ENCODE measurements at places on chromosomes 1 and 21.

DNA sequence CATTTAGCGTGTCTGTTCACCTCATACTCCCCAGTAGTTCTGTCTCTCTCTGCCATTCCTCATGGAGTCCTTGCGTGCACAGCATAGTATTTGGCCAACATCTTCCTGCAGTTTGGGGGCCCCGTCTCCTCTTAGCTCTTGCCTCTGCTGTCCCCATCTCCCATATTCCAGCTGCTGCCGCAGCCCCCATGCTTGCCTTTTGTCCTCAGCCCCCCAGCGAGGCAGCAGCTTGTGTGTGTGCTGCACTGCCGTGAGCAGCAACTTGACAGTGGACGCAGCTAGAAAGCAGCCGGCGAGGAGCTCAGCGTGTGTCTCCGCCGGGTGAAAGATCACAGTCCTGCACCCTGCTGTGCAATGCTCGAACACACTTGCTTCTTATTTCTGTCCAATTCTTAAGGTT, 164.2 kb upstream of the COL6A1 start:
- DNase-seq: no peak

GRCh38 chr21:30391492-30392025, 4.3 kb upstream of the KRTAP13-1 start:
- DNase-seq: no peak

- no peak for DNase-seq
Observed at GRCh38 chr1:3988431-3988830, 88.4 kb upstream of the C1orf174 start.

DNA sequence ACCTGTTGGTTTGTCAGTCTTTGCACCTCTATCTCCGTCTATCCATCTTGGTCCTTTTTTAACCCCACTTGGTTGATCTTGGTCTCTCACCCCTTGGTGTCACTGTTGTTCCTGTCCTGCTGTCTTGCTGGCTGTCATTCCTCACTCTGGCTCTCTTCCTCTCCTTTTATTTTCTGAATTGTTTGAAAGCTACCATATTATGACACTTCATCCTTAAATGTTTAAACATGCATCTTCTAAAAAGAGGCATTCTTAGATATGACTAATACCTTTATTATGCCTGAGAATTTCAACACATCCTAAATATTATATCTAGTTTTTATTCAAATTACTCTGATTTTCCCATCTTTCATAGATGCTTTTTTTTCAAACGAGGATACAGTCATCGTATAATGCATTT, 37.0 kb downstream of the BACH1 start:
- no peak for DNase-seq

DNA sequence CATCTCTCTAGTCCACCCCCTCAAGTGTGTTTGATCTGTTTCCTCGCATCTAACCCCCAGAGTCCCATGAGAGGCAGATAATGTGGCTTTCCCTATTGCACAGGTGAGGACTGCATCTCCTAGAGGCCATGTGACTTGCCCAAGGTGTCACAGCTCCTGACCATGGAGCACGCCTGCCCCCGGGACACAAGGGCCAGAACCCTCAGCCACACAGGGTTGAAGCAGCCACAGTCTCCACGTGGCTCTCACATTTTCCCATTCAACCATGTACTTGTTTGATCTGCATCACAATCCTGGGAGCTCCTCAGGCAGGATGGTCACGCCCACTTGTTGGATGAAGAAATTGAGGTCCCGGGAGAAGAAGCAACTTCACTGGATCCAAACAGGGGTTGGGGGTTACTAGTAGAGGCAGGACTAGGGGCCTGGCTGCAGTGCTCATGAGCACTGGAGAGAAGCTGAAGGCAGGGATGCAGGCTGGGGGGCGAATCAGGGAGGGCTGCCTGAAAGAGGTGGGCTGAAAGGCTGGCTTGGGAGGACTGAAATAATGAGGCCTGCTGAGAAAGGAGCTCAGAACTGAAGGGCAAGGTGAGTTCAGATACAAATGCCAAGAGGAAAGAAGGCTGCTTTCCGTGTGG, 207.9 kb downstream of the PTPRU start:
- DNase-seq: no peak

- no peak for DNase-seq
Observed at GRCh38 chr1:229434641-229435051, 752 bp upstream of the ACTA1 start.

DNA sequence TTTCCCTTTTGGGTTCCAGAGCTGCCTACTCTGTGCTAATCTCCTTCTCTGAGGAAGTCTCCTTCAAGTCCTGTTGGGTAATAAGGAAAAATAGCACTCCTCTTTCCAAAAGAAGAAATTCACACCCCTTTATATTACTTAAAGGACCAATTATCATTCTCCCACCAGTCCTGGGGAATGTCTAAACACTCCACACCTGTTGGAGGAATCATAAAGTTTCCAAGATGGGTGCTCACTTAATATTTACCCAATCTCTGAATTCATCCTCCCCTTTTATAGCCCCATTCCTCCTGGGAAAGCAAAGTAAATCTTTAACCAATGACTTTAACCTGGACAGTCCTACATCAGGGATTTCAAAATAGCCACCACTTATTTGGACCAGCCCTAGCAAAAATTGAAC, 873.1 kb downstream of the KCNT2 start:
- no peak for DNase-seq

DNA sequence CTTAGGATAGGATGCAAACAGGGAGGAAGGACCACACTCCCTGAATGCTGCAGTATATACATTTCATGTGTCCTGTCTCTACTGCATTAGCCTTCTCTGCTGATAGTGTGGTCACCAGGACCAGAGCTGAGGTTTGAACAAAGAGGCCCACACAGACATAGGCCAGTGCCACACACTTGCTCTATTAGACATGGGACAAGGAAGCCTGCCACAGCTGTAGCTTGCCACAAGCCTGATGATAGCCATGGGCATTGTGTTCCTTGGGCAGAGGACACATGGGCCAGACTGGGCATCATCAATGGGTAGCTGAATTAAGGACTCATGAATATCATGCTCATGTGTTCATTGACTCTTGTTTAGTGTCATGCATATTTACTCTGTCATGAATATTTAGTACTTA, 10.4 kb downstream of the CAMSAP2 start:
- DNase-seq: no peak

- DNase-seq: peak; percentile 20
Observed at GRCh38 chr1:62144238-62144831, 50.3 kb upstream of the L1TD1 start.

- DNase-seq: no peak
Observed at GRCh38 chr1:230545181-230545580, 97.1 kb upstream of the COG2 start.

DNA sequence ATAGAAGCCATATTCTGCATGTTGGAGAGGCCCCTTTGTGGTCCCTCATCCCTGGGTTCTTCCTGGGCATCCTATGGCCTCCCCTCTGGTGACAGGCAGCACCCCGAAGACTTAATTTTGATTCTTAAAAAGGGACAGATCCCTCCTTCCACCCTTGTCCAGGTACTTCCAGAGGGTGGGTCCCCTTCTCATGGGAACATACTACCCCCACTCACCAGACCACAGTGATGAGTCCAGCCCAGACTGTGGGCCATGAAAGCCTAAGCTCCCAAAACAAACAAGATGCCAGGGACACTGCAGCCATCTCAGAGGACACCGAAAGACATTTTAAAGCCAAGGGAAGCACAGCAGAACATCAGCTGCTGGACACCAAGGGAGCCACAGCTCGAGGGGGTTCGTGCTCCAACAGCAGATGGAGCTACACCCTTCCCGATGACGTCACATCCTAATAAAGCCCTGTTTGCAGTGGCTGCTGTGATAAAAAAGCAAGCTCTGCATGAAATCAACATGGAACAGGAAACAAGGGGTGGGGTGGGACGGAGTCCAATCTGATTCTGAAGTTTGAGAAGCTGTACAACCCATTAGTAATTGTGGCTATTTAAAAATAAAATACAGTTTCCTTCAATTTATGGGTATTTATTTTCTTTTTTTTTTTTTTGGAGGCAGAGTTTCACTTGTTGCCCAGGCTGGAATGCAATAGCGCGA, 32.4 kb downstream of the GNB1 start:
- DNase-seq: no peak

DNA sequence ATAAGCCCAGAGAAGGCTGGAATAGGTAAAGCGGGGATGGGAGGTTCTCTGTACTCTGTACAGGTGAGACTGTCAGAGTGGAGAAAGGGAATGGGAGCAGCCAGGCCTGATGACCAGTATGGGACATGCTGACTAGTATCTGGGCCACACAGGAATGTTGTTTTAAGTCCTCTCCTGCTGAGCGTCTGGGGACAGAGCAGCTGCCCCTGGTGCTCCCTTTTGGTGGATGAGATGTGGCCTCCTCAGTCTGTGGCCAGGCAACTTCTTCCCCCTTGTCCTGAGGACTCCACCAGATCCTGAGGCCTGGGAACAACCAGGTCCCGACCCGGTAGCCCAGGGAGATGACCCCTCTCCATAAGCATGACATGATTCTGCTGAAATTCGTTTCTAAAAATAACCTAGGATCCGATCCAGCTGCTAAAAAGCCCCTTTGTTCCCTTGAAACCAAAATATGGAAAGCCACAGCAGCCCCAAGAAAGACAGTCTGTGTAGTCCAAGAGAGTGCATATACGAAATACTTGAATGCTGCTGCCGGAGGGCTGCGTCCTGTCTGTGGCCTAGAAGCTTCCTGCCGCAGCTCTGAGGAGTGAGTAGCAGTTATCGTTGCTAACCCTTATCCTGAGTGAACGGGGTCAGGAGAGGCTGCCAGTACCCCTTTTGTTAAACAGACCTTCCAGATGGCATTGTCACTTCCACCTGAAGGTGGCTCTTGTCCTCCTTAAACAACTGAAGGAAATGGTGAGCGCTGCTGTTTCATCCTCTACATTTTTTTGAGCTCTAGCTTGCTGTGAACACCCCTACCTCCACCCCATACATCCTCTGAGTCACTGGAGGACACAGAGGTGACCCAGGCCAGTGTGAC, 47.1 kb downstream of the ATP2B4 start:
- DNase-seq: peak; percentile 52

DNA sequence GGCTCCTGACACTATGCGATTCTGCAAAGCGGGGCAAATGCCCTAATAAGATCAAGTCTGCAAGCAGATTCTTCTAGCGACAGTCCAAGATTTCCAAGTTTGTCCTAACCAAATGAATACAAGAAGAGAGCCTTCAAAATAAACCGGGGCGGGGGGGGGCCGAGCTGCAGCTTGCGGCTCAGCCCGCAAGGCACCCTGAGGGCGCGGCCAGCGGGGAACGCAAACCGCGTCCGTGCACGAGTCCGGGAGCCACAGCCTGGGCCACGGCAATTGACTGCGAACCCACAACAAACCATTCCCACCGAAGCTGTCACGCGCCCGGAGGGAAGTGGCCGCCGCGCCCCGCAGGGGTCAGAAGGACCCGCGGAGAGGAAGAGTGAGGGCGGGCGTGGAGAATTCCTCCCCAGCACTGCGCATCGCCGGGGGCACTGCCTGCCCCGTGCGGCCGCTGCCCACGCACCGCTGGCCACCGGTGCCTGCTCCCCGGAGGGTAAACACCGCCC, 687 bp downstream of the TGFBR3 start:
- DNase-seq: peak; percentile 31

- no peak for DNase-seq
Observed at GRCh38 chr1:214271174-214271858, 9.6 kb upstream of the SMYD2 start.

DNA sequence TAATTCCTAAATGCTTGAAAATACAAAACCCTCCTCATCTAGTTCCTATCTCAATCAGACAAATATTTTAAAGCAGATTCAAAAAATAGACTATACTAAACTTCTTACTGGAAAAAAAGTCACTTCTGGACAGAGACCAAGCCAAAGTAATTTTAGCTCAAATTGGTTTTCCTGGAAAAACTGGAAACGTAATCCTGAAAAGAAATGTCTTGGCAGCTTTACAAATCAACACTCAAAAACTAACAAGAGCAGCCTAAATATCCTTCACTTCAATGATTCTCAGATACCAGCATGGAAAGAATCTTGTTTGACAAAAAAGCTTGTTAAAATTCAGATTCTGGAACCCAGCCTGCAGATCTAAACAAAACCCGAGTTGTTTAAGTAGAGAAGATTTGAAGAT, 9.1 kb upstream of the GPR88 start:
- DNase-seq: no peak

DNA sequence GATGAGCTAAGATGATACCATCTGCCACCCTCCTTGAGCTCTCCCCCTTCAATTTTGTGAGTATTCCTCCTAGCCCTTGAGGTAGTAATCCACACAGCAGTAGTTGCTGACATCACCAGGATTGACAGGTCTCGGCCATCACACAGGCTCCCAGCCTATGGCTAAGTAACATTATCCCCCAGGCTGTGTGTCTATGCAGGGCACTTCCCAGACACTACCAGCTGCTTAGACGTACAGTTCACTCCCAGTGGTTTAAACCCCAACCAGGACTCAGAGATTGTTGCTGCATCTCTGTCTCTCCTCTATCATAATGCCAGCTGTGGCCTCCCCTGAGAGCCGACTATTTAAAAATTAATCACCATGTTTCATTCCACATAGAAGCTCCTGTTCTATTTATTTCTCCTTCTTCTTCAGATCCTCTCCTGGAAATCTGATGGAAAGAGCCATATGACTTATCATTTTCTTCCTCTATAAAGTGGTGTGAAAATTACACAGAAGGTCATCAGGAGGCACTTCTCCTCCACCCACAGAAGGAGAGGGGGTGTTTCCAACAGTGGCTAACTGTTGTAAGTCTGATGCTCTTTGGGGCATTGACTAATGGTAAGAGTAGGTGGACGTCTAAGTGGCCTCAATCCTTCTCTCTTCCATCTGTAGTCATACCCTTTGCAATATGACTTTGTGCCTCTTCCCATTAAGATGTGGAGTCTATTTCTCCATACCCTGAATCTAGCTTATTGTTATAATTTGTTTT, 396.3 kb downstream of the SETD4 start:
- no peak for DNase-seq

DNA sequence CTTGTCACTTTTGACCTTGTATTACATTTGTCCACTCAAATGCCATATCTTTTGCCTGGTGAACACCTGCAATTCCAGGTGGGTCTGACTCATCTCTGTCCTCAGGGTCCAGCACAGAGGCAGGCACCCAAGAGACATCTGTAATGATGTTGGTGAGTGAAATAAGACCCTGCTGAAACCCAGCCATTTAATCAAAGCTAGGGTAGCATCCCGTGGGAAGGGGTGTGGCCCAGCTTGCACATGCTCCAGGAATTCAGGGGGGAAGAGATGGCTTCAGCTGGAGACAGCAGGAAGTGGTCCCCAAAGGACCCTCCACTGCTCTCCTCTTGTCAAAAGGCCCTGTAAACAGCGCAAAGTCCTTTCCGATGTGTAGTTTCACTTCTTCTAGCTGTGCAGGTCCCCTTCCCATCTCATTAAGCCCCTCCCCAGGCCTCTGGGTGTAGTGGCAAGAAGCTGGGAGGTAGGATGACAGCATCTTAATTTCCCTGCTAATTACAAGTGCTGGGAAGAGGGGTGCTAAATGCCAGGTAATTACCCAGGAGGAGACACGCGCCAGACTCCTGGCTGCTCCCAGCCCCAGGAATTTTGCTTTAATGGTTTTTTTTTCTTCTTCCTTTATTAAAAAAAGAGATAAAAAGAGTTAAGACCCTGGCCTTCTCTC, 54.4 kb upstream of the TRABD2B start:
- no peak for DNase-seq

GRCh38 chr1:109636201-109636952, 16.7 kb downstream of the AMPD2 start:
- DNase-seq: no peak

- no peak for DNase-seq
Observed at GRCh38 chr1:109642626-109643025, 13.3 kb upstream of the GSTM4 start.

- no peak for DNase-seq
Observed at GRCh38 chr1:222443566-222443965, 104.3 kb downstream of the HHIPL2 start.

GRCh38 chr21:42316891-42317290, 1.7 kb upstream of the TFF3 start:
- no peak for DNase-seq

Data from activated naive CD8-positive, alpha-beta T cell treated with anti-CD3 and anti-CD28 coated beads, Interleukin-2, amount 50 U/mL, for 24 hours (primary cell).